ENCODE measurements at places on chromosomes 6 and 20. TPM values are rescaled to one million over a fixed set of nuclear protein-coding genes. Genes with fewer than 3 reads are reported as not detected.

DNA sequence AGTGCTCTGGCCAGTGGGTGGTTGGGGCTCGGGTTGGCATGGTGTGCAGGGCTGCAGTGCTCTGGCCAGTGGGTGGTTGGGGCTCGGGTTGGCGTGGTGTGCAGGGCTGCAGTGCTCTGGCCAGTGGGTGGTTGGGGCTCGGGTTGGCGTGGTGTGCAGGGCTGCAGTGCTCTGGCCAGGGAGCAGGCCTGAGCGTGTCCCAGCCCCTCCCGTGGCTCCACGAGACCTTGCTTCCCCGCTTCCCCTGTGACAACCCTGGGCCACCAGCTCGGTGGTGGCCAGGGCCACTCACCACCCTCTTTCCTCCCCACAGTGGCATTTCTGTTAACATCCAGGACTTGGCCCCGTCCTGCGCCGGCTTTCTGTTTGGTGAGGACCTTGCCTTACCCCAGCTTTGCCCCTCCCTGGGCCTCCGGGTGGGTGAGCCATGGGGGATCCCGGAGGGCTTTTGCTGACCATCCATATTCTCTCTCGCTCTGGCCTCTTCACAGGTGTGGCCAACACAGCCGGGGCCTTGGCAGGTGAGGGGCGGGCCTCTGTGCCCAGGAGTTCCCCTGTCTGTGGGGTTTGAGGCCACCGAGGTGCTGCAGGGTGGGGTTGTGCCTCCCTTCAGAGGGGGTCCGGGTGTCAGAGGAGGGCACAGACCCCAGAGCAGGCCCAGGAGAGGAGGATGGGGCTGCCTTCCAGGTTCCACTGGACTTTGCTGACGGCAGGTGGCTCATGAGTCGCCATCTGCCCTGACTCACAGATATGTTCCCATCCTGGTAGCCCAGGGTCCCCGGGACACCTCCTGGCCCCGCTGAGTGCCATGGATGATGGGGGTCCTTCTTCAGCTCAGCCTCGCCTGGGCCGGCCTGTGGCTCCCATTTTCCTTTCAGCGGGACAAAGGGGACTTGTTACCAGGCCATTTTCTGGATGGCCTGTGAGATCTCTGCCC, 14.0 kb downstream of the SLC17A9 start:
- H3K27ac ChIP-seq = no peak overlapping the region
- peaks cover 9% of the 10 kb centered on the region for H3K27me3 ChIP-seq
- H3K4me1 ChIP-seq = peaks cover 4% of the 10 kb centered on the region
- H3K4me3 ChIP-seq = no peak overlapping the region
- no peak for DNase-seq

DNA sequence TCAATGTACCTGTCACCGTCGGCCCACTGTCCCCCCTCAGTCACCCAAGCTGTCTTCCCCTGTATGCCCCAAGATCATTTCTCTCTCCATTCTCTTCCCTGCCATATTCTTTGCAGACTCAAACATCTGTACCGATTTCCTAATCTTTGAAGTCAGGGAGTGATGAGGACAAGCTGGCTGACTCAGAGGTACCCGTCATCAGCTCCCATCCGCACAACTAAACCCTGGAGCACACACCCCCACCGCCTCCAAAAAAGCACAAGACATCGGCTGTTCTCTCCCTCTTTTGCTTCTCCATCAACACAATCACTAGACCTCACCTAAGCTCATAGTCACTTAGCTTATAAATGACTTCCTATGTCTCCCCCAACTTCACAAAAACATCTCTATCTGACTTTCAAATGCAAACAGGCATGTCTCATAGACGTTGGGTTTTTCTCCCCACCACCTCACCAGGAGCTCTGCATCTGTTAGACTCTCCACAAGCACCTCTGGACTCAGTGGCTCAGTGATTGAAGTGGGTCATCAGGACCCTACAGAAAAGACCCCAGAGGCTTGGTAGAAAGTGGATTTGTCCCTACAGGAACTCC, 11.5 kb upstream of the NFATC2 start:
- H3K4me3 ChIP-seq = no peak overlapping the region
- H3K27me3 ChIP-seq = peaks cover 50% of the 10 kb centered on the region
- no peaks in the 10 kb centered on the region for H3K36me3 ChIP-seq
- H3K27ac ChIP-seq = no peak overlapping the region

DNA sequence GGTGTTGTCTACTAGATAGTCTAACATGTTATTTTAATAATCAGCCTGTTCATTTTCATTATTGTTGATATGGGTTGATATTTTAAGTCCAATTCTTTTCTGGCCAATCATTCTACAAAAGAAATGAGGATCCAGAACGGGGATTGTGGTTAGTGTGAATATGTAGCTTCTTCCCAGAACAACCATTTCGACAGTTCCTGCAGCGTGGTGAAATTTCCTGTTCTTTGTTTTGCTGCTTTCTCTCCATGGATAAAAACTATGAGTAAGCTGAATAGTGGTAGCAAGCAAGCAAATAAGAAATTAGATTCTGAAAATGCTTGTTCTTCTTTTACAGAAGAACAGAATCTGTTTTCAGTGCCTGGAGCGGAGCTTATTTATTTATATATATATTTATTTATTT, 65.5 kb upstream of the F13A1 start:
- no peak for DNase-seq
- H3K4me1 ChIP-seq = no peaks in the 10 kb centered on the region
- H3K36me3 ChIP-seq = no peaks in the 10 kb centered on the region
- H3K27me3 ChIP-seq = peaks cover 12% of the 10 kb centered on the region
- no peak overlapping the region for H3K27ac ChIP-seq

- H3K27me3 ChIP-seq = peaks cover 34% of the 10 kb centered on the region
- peaks cover 22% of the 10 kb centered on the region for H3K4me1 ChIP-seq
- peaks cover 2% of the 10 kb centered on the region for H3K36me3 ChIP-seq
These were observed 5.3 kb upstream of the FUCA2 start for GRCh38 chr6:143516690-143517446.

DNA sequence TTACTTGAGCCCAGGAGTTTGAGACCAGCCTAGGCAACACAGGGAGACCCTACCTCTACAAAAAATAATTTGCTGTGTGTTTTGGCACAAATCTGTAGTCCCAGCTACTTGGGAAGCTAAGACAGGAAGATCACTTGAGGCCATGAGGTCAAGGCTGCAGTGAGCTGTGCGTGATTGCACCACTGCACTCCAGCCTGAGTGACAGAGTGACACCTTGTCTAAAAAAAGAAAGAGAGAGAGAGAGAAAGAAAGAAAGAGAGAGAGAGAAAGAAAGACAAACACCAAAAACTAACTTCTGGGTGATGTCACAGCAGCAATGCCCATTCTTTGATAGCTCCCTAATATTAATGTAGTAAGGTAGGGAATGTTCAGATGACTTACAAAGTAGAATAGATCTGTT, 20.4 kb downstream of the USP49 start:
- H3K27ac ChIP-seq = no peak overlapping the region
- no peaks in the 10 kb centered on the region for H3K36me3 ChIP-seq
- H3K4me3 ChIP-seq = no peak overlapping the region
- no peaks in the 10 kb centered on the region for H3K27me3 ChIP-seq
- no peaks in the 10 kb centered on the region for H3K4me1 ChIP-seq
- no peak for DNase-seq

- peaks cover 53% of the 10 kb centered on the region for H3K36me3 ChIP-seq
- peak overlapping the region; percentile 57 for H3K27ac ChIP-seq
- peaks cover 56% of the 10 kb centered on the region for H3K4me1 ChIP-seq
- peaks cover 21% of the 10 kb centered on the region for H3K27me3 ChIP-seq
These were observed 14.5 kb downstream of the BRD2 start for GRCh38 chr6:32982702-32983492.

- peaks cover 84% of the 10 kb centered on the region for H3K27me3 ChIP-seq
- H3K4me1 ChIP-seq = no peaks in the 10 kb centered on the region
- no peak overlapping the region for H3K27ac ChIP-seq
- H3K4me3 ChIP-seq = no peak overlapping the region
- DNase-seq = no peak
- H3K36me3 ChIP-seq = no peaks in the 10 kb centered on the region
These were observed 376.4 kb downstream of the CDH4 start for GRCh38 chr20:61628480-61628879.

GRCh38 chr20:55530763-55531162, 474.6 kb downstream of the CBLN4 start:
- no peaks in the 10 kb centered on the region for H3K36me3 ChIP-seq
- no peak overlapping the region for H3K27ac ChIP-seq
- no peaks in the 10 kb centered on the region for H3K4me1 ChIP-seq
- H3K4me3 ChIP-seq = no peak overlapping the region
- no peak for DNase-seq

GRCh38 chr6:156256161-156256560, 521.0 kb upstream of the ARID1B start:
- H3K27me3 ChIP-seq = no peaks in the 10 kb centered on the region
- H3K4me1 ChIP-seq = no peaks in the 10 kb centered on the region
- no peak for DNase-seq
- H3K27ac ChIP-seq = no peak overlapping the region

- H3K4me3 ChIP-seq = no peak overlapping the region
- H3K36me3 ChIP-seq = peaks cover 13% of the 10 kb centered on the region
- H3K27me3 ChIP-seq = peaks cover 69% of the 10 kb centered on the region
- DNase-seq = peak; percentile 22
- peaks cover 12% of the 10 kb centered on the region for H3K4me1 ChIP-seq
These were observed 867 bp downstream of the EBF4 start for GRCh38 chr20:2693286-2694007.

DNA sequence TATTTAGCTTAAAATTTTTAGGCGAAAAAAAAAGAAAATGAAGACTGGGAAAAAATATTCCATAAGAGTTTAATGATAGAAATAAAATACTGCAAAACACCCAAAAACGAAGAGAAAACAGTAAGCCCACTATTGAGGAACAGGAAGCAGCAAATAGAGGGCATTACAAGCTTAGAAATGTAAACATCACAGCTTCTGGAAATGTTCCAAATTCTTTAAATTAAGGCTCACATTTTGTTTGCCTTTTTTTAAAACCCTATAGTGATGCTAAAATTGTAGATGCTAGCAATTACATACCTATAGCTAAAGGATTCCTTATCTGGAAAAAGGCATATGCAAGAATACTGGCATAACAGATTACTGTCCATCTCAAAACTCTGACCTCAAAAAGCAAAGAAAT, 248.6 kb downstream of the KHDRBS2 start:
- H3K36me3 ChIP-seq = no peaks in the 10 kb centered on the region
- H3K27ac ChIP-seq = no peak overlapping the region
- no peaks in the 10 kb centered on the region for H3K27me3 ChIP-seq
- DNase-seq = no peak
- H3K4me3 ChIP-seq = no peak overlapping the region
- no peaks in the 10 kb centered on the region for H3K4me1 ChIP-seq

The PRICKLE4 gene
- total RNA-seq = 7.1 TPM

The MUC22 gene
- total RNA-seq = not detected

Data from Calu3 (cell line).